ENCODE measurements at places on chromosomes 12 and 14.

DNA sequence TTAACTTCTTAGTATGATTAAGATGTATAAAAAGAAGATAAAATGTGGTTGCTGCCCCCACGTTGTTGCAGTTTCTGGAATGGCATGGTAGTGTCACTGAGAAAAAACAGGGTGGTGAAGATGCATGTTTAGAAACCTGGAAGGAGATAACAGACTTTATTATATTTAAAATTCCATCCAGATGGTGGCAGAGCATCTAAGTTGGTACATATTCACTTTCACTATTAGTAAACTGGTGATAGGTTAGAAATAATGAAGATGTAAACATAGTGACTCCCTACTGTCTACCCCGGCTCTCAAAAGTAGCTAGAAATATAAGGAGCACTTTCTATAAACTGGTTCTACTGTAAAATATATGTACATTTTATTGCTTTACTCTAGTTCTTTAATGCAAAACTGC is 279.3 kb downstream of the NPAS3 start:
- no peak for DNase-seq

DNA sequence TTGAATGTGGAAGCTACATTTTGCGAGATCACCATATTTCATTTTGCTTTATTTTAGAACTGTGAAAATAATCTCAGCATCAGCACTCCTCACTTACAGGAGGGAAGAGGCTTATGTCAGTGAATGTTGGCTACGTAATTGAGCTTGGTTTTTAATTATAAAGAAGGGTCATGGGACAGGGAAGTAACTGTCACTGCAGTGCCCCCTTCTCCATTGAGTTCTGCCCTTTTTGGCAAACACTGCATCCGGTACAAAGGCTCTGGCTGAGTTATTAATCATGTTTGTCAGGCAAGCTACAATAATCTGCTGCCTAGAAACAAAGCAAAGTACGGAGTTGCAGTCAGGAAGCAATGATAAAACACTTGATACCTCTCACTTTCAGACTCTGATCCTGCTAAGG is 546.7 kb downstream of the SNAPC1 start:
- no peak for DNase-seq

DNA sequence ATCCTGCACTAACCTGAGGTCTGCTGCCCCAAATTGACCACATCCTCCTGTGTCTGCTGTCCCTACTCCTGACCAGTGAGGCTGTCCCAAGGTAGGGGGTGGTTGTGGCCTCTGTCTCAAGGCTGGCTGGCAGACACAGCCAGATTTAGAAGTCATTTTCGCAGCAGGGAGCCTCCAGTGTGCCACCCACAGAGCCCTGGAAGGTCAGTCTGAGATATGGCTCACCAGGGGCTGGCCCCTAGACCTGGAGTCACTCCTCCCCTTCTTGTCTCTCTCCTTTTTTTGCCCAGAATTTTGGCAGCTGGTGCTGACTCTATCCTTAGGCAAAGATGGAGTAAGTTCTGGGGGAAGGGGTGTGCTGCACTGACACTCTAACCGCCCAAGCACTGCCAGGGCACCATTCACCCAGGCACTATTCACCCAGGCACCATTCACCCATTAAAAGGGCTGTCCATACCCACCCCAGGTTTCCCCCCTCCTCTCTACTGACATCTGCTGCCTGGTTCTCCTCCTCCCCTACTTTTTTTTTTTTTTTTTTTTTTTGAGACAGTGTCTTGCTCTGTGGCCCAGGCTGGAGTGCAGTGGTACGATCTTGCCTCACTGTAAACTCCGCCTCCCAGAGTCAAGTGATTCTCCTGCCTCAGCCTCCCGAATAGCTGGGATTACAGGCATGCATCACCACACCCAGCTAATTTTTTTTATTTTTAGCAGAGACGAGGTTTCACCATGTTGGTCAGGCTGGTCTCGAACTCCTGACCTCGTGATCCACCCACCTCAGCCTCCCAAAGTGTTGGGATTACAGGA is 7.7 kb downstream of the DDN start:
- DNase-seq, result no peak

GRCh38 chr12:5220835-5221234 is 177.2 kb downstream of the KCNA5 start:
- no peak for DNase-seq

- DNase-seq, result no peak
Observed at GRCh38 chr14:65817011-65817410, 404.5 kb downstream of the FUT8 start.

DNA sequence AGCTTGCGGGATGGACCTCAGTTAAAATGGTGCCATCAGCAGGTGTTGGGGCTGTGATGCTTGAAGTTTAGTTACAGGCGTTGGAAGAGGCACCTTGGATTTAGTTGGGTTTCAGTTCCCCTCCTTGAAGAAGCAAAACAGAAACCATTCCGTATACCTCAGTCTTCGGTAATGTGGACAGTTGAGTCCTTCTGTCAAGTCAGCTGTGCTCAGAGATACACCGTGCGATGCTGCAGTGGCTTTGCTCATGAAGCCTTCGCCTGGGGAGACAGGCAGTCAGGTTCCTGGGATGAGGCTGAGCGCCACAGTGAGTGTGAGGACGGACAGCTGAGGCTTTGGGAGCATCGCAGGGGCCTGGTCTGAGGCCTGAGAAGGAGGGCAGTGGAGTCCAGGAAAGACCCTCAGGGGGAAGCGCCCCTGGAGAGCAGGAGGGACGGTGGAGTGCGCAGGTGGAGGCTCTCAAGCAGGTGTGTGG is 7.4 kb downstream of the RAN start:
- no peak for DNase-seq

GRCh38 chr14:84435820-84436324 is 1094.1 kb upstream of the FLRT2 start:
- no peak for DNase-seq

- no peak for DNase-seq
Observed at GRCh38 chr12:22110176-22110575, 64.2 kb downstream of the CMAS start.

GRCh38 chr12:107238296-107238695 is 144.9 kb upstream of the CRY1 start:
- DNase-seq, result no peak

- DNase-seq, result no peak
Observed at GRCh38 chr14:58762629-58763028, 124.9 kb downstream of the DACT1 start.

DNA sequence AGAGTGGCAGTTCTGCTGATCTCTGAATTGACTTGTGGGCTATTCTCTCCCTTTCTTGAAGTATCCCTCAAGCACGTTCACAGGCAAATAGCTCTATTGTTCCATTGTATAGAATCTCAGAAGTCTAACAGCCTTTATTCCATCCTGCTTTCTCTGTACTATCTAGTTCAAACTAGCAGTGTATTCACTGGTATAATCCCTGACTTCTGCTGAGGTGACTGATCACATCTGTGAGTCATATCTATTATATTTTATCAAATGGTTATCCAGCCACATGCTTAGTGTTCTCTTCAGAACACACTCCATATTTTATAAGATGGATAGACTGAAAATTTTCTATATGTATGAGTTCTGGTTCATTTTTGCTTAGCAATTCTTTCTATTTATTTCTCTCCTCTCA is 866.1 kb downstream of the C12orf50 start:
- DNase-seq, result no peak

DNA sequence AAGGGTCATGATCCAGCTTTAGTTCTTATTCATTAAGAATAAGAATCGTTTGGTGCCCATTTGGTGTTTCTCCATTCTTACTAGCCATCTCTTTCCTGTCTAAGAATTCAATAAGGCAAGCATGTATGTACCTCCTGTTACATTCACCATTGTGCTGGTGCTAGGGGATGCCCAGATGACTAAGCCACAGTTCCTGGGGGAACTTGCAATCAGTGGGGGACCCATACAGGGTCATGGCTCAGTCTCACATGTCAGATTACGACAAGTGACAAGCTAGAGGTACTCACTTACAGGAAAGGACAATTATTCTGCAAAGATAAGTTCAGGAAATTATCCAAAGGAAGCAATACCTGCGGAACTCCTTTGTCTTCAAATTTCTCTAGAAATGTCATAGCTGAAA is 125.4 kb downstream of the STXBP6 start:
- no peak for DNase-seq

DNA sequence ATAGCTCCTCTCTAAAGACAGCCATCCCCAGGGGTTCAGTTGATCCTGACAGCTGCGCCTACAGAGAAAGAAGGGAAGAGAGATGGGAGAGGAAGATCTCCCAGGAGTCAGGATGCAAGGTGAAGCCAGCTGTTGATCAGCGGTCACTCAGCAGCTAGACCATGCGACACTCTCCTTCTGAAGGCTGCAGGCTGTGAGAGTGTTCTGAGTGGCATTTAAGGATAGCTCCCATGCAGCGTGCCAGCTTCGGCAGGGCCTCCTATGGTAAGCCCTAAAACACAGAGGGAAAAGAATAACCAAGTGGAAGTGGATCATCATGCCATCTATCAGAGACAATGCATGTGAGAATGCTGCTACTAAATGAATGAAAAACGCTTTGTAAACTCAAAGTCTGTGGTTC is 197.9 kb upstream of the NUDT4 start:
- DNase-seq, result no peak

DNA sequence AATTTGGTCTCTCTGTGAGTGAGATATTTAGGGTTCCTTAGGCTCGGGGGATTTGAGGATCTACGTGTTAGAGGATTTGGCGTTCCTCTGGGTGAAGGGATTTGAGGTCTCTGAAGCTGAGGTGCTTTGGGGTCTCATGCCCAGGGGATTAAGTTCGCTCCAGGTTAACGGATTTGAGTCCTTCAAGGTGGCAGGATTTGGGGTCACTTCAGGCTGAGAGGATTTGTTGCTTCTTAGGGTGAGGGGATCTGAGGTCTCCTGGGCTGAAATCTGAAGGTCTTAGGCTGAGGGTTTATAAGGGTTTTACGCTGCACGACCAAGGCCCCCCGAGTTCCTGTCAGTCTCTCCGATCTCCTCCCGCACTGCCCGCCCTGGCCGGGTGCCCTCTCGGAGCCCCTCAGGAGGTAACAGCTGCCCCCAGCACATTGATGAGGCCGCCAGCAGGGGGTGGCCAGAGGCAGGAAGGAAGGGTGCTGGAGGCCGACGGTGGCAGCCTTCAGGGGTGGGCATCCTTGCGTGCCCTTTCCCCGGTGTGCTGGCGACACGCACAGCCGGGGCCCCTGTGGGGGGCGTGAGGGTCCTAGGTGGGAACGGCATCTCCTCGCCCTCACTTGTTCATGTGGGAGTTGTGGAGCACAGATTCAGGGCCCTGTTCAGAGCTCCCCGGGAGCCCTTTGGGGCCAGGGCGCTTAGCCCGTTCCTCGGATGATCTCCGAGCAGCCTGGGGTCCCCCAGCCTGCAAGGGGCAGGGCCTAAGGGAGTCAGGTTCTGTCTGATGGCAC is 14.3 kb downstream of the CEP170B start:
- no peak for DNase-seq

- no peak for DNase-seq
Observed at GRCh38 chr12:114408886-114409851, 3.2 kb upstream of the TBX5 start.

GRCh38 chr14:56846970-56847930 is 37.0 kb upstream of the OTX2 start:
- no peak for DNase-seq

GRCh38 chr12:3097186-3097804 is 20.1 kb downstream of the TSPAN9 start:
- peak; percentile 62 for DNase-seq

DNA sequence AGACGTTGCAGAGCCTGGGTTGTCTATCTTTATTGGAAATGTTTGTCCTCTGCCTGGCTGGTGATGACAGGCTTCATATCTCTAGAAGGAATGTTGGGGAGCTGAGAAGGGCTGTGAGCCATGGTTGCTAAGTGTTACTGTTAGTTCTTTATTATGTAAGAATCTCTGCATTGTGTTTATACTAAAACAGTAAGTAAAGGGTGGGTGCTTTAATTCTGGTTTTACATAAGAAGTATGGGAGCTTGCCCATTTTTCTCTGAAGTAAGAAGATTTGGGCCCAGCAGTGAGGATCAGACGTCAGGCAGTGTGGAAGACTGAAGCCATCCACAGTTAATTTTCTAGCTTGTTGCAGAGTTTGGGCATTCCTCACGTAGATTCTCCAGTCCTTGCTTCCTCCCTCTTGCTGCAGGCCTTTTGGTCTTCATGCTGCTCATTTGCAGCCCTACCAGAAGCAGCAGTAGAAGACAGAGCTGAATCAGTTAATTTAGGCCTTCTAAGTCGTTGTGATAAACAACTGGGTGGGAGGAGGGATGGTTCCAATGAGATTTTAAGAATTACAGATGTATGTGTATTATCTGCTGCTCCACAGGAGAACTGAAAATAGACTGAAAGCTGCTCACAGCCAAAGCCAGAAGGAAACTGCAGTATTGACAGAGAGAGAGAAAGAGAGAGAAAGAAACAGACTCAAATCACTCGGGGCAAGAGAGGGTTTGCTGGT is 21.4 kb downstream of the WNT5B start:
- no peak for DNase-seq

GRCh38 chr12:113333877-113334785 is 778 bp downstream of the SLC8B1 start:
- DNase-seq, result no peak

DNA sequence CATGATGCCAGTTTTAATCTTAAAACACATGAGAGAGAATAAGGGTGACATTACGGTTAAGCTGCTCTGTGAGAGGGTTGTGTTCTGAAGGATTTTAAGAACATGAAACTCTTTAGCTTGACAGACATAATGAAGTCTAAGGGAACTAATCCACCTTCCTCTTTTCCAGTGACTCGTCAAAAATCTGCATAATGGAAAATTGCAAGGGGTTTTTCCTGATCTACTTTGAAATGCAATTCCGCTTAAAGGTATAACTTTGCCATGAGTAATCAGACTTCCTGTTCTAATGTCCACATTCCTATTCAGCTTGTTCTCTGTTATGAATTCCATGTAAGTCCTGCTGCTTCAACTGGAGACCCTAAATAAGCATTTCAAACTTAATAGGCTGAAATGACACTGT is at the start of gene ZNF705A:
TSS of gene ZNF705A (plus strand) at position 171 of the 400 bp plus-strand sequence. CDS start 15,611 bp downstream, outside the sequence.
- DNase-seq, result no peak

- peak; percentile 68 for DNase-seq
Observed at GRCh38 chr14:105944632-105945610, 418.5 kb downstream of the TMEM121 start.

DNA sequence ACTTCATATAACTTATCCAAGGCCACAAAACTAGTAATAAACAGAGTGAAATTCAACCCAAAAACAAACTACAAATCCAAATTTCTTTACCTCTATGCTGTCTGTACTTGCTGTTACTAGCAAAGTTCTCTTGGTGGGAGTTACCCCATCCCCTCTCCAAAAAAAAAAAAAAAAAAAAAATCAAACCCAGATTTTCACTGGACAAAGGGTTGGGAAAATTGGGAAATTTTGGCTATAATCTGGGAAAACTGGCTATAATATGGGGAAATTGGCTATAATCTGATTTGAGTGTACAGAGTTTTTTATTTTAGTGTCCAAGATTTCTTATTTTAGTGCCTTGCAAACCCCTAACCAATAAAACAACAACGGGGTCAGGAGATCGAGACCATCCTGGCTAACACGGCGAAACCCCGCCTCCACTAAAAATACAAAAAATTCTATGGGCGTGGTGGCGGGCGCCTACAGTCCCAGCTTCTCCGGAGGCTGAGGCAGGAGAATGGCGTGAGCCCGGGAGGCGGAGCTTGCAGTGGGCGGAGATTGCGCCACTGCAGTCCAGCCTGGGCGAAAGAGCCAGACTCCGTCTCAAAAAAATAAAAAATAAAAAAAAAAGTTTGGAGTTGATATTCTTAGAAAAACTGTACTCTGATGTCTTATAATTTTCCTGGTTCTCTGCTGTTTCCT is 148.4 kb downstream of the CHST11 start:
- no peak for DNase-seq
